ENCODE measurements at places on chromosomes 7 and 10. TPM values are rescaled to one million over a fixed set of nuclear protein-coding genes. Genes with fewer than 3 reads are reported as not detected.

Gene FXYD4
- 0.50 TPM for total RNA-seq

Gene PLXDC2
- total RNA-seq, result 0.06 TPM

Gene CFAP43
- total RNA-seq, result 0.22 TPM

Gene GRM3
- not detected for total RNA-seq

Gene PRSS37
- not detected for total RNA-seq

Gene ANKRD61
- 0.72 TPM for total RNA-seq

Gene SLC16A12
- total RNA-seq, result 0.10 TPM

Gene NPSR1
- total RNA-seq, result not detected

Gene C10orf143
- not detected for total RNA-seq

Gene C10orf53
- not detected for total RNA-seq

Gene ASAH2
- 5.7 TPM for total RNA-seq

Gene PNLIP
- total RNA-seq, result not detected
